ENCODE measurements at places on chromosomes 2 and 18. TPM values are rescaled to one million over a fixed set of nuclear protein-coding genes. Genes with fewer than 3 reads are reported as not detected.

GRCh38 chr2:144224472-144224871, 295.4 kb downstream of the ZEB2 start:
- no peak for DNase-seq

- DNase-seq, result no peak
These were observed 136.4 kb downstream of the SCG2 start for GRCh38 chr2:223465793-223466192.

- DNase-seq, result no peak
These were observed 47.6 kb upstream of the ZNF521 start for GRCh38 chr18:25399554-25399953.

DNA sequence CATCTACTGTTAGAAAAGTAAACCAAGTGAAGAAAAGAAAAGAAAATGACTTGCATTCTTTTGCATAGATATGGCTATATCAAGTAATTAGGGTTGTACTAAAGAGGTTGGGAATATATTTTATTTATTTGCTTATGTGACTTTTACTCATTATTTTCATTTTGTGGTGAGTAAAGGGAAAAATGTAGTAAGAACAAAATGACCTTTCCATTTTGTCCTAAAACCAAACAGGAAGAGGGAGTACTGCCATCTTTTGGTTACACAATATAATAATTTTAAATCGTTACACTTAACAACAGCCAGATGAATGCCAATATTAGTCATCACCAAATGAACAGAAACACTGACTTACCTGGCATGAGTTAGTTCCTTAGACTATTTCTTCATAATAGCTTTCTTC, 47.3 kb upstream of the NDUFV2 start:
- DNase-seq, result no peak

- DNase-seq, result no peak
These were observed 372.7 kb upstream of the SOX11 start for GRCh38 chr2:5319493-5319892.

DNA sequence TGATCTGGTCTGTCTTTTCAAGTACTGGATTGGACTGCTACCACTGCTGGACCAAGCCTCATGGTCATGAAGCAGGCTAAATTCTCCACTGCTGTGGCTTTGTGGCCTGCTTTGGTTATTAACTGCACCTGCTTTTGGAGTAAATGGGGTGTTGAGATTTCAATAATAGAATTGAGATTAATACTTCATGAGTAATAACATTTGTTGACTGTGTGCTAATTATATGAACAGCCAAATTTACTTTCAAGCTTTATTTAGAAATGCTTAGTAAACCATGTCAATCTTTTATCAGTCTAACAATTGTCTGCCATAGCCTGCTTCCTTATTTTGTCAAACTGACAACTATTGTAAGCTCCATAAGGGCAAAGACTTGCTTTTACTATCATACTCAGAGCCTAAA, 27.4 kb upstream of the MTIF2 start:
- no peak for DNase-seq

DNA sequence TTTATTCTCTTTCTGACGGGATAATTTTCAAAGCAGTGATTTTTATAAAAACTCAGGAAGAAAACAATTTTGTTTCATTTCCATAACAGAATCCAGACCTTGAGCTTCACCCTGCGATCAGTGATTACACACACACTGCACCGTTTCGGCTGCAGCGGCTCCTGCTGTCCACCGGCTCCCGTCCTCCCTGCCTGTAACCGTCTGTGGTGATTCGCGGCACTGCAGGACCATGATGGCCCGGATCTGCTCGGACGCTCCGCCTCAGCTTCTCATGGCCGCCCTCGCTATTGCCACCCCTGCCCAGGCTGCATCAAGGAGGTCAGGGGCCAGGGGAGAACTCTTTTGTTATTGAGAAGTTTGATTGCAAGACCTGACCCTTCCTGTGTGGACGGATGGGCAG, 246.1 kb downstream of the TWIST2 start:
- DNase-seq, result no peak

GRCh38 chr2:28098501-28099225, 208.1 kb downstream of the BABAM2 start:
- no peak for DNase-seq

DNA sequence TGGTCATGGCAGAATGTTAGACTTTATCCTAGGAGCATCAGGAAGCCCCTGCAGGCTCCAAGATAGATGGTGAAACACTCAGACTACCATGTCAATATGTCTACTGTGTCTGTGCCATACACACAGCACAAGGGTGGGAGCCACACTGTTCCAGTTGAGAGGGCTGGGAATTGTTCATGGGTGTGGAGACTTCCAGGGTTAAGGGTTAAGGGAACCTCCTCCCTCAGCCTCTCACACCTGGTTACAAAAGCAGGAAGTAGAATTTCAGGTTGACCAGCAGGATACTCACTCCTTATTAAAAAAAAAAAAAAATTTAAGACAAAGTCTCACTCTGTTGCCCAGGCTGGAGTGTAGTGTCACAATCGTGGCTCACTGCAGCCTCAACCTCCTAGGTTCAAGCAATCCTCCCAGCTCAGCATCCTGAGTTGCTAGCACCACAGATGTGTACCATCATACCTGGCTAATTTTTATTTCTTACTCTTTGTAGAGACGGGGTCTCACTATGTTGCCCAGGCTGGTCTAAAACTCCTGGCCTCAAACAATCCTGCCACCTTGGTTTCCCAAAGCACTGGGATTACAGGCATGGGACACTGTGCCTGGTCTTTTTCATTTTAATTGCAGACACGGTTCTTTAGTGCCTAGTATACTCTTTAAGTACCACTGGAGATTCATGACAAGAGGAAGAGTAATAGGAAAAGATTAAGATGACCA, 26.0 kb downstream of the SULT1C2 start:
- no peak for DNase-seq

DNA sequence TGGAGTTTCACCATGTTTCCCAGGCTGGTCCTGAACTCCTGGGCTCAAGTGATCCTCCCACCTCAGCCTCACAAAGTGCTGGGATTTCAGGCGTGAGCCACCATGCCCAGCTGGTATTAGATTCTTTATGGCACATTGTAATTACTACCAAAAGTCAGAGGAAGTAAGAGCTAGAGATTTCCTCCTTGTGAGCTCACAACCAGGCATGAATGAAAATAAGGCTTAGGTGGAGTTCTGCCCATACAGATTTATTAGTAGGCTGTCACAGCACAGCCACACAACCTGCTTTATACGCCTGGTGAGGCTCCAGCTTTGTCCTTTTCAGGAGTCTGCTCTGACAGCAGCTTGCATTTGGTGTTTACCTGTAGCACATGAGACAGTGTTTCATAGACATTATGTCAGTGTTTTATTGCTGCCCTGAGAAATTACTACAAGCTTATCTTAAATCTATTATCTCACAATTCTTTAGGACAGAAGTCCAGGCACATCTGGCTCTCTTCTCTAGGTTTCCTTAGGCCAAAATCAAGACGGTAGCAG, 156.6 kb downstream of the TANC1 start:
- DNase-seq, result no peak

DNA sequence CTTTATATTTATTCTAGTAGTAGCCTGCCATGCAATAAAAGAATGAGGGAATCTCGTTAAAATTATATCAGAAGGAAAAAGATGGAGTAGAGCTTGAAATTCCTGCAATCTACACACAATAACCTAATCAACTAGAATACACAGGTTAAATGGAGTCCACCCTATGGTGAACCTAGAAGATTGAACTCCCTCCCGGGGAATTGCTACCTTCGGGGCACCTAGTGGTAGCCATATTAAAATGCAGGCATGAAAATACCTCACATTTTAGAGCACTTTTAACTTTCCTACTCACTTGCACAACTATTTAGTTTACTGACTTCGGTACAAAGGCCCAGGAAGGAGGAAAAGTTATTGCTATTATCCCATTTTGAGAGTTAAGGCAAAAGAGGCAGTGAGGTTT, 174.5 kb downstream of the SS18 start:
- DNase-seq, result no peak

DNA sequence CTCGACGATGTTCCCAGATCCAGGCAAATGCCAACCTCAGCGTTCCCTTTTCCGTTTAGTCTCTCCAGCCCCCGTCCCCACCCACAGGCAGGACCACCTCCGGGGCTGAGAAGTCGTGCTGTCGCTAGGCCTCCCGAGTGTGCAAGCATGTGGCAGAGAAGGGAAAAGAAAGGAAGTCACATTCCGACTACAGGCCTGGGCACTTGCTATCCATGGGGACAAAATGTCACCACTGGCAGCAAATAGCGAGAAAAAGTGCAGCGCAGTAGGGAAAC, 420 bp downstream of the PIGN start:
- DNase-seq, result no peak

- no peak for DNase-seq
These were observed 120.0 kb downstream of the DNAH6 start for GRCh38 chr2:84636080-84636971.

GRCh38 chr2:16726577-16726976, 60.9 kb upstream of the CYRIA start:
- no peak for DNase-seq

DNA sequence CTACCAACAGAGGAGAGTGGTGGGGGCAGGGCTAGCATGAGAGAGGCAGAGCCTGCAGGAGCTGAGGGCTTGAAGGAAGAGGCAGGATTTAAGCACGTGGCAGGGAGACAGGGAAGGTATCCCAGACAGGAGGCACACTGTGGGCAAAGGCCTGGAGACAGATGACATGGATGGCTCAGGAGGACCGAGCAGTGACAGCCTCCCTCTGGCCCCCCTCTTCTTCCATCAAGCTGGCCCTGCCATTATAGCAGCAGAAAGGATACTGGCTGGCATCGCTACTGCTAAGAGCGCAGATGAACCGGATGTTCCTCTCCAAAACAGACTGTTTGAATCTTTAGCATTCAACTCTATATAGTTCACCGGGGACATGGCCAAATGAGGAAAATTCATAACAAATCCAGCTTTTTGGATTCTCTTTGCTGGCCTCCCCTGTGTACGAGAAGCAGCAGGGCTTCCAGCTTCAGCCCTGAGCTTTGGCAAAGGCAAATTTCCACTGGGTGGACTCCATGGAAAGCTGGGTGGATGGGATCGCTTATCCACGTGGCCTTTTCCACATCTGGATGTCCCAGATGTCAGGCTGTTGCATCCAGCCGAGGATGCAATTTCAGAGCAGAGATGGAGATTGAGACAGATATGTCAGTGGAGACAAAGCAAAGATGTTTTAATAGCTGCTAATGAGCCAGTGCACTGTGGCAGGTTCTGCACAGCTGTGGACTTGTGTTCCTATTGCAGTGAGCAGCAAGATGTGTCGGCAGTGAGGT, 36.2 kb downstream of the CAPN13 start:
- no peak for DNase-seq

- peak; percentile 62 for DNase-seq
These were observed 75.4 kb upstream of the HNMT start for GRCh38 chr2:137888845-137889244.

GRCh38 chr18:5930789-5931188, 35.5 kb upstream of the TMEM200C start:
- DNase-seq, result no peak

Gene ZNF521
- total RNA-seq, result 16.8 TPM

Gene ASXL3
- 1.3 TPM for total RNA-seq

Gene CCL20
- total RNA-seq, result not detected

Gene CPO
- 1.9 TPM for total RNA-seq

Gene CREG2
- total RNA-seq, result 2.2 TPM

Gene PTPRN
- total RNA-seq, result 5.2 TPM

Gene CACNB4
- 4.1 TPM for total RNA-seq

Gene FOXD4L1
- total RNA-seq, result not detected

Gene TNFRSF11A
- total RNA-seq, result 10.6 TPM

Gene MC4R
- not detected for total RNA-seq

Gene WNT10A
- not detected for total RNA-seq

Gene PHOSPHO2
- 8.5 TPM for total RNA-seq

Data from H1 (cell line).